ENCODE measurements at places on chromosomes 1 and 21.

- DNase-seq: no peak
Observed at GRCh38 chr1:222543817-222544216, 4.1 kb downstream of the HHIPL2 start.

GRCh38 chr1:23184212-23184934 is 15.7 kb upstream of the LUZP1 start:
- no peak for DNase-seq

- DNase-seq: no peak
Observed at GRCh38 chr1:64243757-64244080, 40.3 kb downstream of the UBE2U start.

GRCh38 chr1:203644661-203645510 is 18.3 kb downstream of the ATP2B4 start:
- no peak for DNase-seq

DNA sequence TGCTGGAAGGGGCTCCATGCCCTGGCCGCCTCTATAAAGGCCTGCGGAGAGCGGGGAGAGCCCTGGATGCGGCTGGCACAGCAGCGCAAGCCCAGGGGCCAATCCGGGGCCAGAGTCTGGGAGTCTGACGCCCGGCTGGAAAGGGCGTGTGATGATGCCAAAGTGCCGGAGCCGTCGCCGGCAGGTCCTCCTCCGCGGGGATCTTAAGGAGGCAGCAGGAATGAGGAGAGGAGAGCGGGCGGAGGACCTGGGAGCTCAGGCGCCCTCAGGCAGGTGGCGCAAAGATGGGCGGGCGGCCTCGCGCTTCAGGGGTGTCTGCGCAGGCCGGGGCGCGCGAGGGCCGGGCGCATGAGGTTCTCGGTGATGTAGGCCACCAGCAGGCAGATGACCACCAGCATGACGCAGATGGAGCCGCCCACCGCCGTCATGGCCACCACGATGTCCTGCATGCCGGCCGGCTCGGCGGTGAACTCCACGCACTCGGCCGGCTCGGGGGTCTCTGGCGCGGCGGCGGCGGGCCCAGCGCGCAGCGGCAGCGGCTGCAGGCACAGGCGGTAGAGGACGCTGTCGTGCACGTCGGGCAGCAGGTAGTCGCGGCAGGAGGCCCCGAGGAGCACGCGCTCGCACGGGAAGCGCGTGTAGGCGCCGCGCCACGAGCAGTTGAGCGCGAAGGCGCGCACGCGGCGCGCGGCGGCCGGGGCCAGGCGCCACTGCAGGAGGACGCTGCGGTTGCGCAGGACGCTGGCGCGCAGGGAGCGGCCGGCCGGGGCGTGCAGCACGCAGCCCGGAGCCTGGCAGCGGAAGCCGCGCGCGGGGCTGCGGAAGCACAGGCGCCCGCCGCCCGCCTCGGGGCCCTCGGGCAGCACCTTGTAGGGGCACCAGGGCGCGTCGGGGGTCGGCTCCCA is 653 bp downstream of the FNDC10 start:
- no peak for DNase-seq

GRCh38 chr1:25135909-25136308 is 96.4 kb downstream of the SYF2 start:
- no peak for DNase-seq

DNA sequence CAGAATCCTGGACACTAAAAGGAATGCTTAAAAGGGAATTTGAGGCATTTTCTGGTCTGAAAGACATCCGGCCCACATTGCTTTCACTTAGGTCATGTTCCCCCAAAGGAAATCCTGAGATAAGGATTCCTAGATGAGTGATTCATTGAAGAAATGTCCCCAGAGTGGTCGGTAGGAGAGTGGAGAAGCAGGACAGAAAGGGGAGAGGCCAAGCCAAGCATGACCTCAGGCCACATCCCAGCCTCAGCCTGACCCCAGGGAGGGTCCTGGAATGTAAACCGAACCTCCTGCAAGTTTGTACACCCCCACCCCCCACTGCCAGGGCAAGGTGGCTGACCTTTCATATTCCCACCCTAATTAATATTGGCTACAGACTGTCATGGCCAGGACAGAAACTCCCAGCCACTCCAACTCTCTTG is 16.6 kb downstream of the HIVEP3 start:
- DNase-seq: no peak

DNA sequence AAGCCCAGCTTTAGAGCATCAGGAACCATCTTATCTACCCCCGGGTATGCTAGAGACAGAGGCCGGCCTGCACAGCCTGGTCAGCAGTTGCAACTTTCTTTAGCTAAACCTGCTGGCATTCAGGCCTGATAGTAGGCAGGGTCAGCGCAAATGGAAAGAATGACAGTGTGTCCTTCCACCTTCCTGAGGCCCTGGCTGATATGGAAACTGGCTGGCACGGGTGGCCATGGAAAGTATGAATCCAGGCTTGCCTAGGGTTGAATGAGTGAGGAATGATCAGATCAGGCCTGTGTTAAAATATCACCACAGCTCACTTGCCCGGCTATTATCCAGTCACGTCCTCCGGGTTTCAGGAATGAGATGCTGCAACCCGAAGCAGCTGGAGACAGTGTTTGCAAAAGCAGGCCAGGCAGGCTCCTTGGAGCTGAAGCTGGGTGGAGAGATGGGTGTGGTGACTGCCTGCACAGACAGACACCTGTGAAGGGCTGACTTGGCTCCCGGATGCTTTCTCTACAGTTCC is 34.7 kb downstream of the RCAN1 start:
- no peak for DNase-seq

- no peak for DNase-seq
Observed at GRCh38 chr1:53344921-53345838, 17.3 kb upstream of the LRP8 start.

GRCh38 chr1:175833502-175833901 is 90.1 kb upstream of the TNR start:
- no peak for DNase-seq

GRCh38 chr21:46397993-46398392 is 60.7 kb upstream of the DIP2A start:
- no peak for DNase-seq

GRCh38 chr1:29998686-29999085 is 724.7 kb downstream of the MATN1 start:
- DNase-seq: no peak

DNA sequence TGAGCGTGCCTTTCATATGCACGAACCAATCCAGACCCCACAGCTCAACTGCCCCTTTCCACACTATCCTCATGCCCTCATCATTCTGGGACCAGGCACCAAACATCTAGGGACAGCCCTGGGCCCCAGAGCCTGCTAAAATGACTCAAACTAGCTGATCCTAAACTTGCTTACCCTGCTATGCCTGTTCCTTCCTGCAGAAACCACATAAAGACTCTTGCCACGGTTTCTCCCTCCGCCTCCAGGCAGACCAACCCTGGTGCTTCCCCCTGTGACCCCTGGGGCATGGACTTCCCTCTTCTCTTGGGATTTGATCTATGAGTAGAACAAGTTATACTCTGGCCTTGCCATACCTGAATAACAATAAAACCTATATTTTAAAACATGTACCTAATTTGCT is 138.0 kb upstream of the CD34 start:
- no peak for DNase-seq

All from NCI-H1436 treated with DMSO at 0.1 percent for 48 hours (cell line).